ENCODE measurements at places on chromosomes 1 and 21.

DNA sequence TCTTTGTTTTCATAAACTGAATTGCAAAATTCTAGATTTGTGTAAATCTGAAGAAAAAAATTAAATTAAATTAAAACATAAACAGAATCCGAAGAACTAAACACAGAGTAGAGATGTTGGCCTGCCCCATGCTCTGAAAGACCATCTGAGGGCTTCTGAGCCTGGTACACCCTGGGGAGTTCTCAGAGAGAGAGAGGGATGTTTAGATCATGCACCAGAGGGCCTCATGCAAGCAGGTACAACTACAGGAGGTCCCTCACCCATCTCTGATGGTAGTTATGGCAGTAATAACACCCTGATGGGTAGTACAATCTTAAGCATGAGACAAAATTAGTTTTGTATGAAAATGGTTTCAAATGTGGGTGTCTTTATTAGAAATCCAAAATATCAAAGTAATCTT, 127.7 kb downstream of the TGFB2 start:
- DNase-seq = no peak

- no peak for DNase-seq
Measured at GRCh38 chr1:51071291-51072042, 30.6 kb upstream of the C1orf185 start.

DNA sequence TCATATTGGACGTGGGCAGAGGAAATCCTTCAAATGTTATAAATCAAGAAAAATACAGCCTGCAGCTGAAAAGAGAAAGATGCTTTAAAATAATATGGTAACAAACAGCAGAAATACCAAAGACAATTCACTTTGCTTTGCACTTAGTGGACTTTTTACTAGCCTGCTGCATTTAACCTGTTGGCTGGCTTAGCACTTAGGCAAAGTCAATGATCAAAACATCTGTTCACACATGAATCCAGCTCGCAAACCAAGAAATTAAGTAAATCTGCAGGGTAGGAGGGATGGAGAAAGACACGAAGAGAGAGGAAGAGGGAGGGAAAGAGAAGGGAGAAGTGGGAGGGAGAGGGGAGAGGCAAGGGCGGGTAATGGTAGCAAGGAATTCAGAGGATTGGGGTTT, 103.6 kb upstream of the RAB4A start:
- DNase-seq = no peak

- DNase-seq = no peak
Measured at GRCh38 chr1:9068981-9069325, 482 bp downstream of the SLC2A5 start.

DNA sequence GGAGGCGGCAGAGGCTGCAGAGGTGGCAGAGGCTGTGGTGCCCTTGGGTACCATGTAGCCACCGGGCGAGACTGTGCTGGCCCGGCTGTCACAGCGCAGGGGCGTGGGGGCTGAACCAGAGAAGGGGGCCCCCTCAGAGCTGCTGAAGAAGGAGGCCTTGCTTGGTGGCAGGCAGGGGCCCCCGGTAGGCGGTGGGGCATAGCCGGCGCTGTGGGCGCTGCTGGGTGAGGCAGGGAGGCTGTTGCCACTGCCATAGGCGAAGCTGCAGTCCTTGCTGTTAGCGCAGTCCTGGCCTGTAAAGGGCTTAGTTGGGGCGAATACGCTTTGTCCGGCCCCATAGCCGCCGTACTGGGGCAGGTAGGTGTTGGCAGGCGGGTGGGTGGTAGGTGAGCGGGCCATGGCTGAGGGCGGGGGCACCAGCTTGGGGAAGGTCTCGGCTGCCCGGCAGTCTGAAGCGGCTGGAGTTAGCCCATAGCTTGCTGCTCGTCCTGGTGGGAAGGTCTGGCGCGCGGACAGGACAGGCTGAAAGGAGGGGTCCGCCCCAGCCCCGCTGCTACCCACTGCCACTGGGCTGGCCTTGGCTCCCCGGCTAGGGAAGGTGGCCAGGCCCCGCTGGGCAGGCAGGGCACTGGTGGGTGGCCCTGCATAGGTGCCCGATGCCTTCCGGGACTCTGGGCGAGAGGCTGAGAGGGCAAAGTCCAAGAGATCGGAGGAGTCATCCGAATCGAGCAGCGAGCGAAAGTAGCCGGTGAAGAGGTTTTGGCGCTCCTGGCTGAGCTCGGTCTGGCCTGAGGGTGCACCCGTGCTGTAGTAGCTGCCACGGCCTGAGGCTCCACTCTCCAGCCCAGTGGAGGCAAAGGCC, 54.9 kb downstream of the AHDC1 start:
- DNase-seq = no peak

- no peak for DNase-seq
Measured at GRCh38 chr1:50109647-50110075, 941 bp downstream of the ELAVL4 start.

DNA sequence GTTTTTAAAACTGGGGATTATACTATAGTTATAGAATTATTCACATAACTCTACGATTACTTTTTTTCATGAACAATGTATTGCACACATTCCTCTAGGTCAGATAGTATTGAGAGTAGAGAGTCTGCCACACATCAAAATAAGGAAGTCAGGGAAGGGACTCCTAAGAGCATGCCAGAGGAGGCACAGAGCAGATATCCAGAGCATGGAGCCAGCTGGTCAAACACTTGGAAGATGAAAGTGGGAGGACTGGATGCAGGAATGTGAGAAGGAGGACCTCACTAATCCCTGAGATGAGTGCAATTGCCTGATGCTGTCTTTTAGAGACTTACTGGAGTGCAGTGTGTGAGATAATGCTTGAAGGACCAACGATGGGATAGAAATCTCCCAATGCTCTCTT, 9.6 kb upstream of the RFX5 start:
- no peak for DNase-seq

GRCh38 chr1:201419746-201420607, 1.6 kb downstream of the TNNI1 start:
- DNase-seq = no peak

DNA sequence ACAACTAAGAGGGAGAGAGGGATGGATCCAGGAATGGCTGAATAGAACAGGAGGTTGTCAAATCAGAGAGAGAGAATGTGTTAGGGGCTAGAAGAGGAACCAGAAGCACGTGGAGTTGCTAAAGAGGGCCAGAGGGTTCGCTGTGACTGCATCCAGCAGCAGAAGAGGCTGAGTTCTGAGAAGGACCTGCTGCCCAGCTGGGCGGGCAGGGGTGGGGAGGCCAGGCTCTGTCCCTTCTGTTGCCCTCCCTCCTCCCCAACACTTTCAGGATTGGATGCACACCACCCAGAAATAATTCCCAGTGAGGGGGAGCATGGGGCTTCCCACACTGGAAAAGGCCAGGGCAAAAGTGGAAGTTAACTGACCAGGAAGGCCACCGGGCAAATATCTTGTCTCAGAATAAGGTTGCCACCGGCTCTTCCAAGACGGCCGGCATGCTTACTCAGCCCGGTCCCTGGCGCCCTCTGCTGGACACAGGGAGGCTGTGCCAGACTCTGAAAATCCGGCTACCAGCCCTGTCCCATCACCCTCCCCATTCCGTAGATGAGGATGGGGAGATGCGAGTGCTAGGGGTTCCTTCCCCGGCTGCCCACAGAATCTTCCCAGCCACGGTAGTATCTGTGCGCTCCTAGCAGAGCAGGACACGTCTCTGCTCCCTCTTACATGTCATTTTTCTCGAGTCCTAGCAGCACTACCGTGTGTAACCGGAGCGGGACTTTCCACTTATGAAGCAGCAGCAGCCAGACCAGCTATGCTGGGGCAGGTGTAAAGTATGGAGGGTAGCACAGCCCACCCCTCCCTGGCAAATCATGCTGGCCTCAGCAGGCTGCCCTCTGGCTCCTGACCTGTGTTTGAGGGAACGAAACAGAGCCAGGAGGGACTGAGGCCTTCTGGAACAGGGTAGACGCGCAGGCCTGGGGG, 46.8 kb upstream of the A3GALT2 start:
- DNase-seq = peak; percentile 80

DNA sequence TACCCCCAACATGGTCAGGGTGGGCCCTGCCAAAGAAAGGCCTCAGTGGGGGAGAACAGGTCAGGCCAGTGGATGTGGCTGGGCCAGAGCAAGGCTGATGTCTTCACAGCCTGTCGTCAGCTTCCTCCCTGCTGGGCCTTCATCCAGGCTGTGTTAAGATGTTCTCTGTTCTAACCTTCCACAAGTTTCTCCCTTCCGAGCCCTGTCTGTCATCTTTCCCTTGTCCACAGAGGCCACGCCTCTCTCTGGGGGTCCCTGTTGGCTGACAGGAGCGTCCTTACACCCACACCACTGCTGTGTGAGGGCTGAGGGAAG, 36.2 kb downstream of the SIM2 start:
- no peak for DNase-seq

GRCh38 chr1:155982106-155982505, 3.8 kb upstream of the ARHGEF2 start:
- DNase-seq = no peak

GRCh38 chr1:174433451-174433850, 14.3 kb upstream of the GPR52 start:
- DNase-seq = no peak

DNA sequence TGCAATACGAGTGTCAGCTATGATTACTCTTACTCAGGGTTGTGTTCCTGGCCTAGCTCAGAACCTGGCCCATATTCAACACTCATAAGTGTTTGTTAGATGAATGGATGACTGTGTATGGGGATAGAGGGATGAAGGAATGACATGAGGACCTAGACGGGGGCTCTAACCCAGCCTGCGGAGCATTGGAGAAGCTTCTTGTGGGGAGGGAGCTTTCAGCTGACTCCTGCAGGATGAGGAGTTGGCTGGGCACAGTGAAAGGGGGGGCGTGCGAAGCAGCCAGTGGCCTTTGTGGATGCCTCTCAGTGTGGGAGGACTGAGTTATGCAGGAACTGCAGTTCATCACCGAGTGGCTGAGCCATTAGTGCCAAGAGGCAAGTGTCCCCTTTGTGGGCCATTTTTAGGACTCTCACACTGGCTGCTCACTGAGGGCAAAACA, 1.2 kb upstream of the EXTL1 start:
- DNase-seq = no peak

GRCh38 chr1:61190618-61191432, 108.5 kb downstream of the NFIA start:
- DNase-seq = no peak

GRCh38 chr1:95641386-95641785, 407.4 kb downstream of the RWDD3 start:
- no peak for DNase-seq

- no peak for DNase-seq
Measured at GRCh38 chr1:78078358-78078757, 32.6 kb downstream of the GIPC2 start.

DNA sequence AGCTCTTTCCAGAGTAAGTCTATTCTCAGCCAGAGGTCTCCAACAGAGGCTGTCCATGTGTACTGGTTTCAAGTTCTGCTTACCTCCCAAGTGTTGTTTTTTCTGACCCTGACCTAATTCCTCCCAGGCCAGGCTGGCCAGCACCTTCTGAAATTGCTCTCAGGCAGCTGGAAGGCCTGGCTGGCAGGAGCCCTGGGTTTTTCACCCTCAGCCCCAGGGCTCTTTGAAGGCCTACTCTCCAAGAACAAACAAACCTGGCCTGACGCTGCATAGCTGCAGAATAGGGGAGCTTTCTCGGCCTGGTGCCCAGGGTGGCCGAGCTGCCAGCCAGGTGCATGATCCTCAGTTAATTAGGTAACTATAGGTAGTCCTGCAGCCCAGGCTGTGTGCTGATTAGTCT, 147.5 kb downstream of the CACNA1E start:
- DNase-seq = no peak

DNA sequence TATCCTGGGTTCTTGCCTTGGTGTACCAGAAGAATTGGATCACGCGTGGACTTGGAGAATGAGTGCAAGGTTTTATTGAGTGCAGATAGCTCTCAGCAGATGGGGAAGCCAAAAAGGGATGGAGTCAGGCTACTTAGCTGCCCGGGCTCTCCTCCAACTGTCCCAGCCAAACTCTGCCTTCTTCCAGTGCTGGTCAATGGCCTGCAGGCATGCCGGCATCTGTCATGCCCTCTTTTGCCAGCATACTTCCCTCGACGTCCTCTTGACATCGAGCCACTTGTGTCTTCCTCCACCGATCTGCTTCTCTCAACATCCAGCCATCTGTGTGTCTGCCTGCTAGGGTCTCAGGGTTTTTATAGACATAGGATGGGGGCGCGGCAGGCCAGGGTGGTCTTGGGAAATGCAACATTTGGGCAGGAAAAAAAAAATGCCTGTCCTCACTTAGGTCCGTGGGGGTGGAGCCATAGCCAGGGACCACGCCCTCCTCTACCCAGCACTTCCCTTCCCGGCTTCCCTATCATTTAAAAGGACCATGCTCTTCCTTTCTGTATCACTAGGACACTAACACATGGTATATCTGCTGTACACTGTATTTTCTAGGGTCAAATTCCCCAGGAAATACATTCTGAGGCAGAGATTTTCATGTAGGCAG, 47.0 kb upstream of the BCAR3 start:
- no peak for DNase-seq

Data from effector CD8-positive, alpha-beta T cell (primary cell).